Pancreas (tissue), 10 donors: ENCODE measurements at places on chromosomes 12 and 14. TPM values are rescaled to one million over a fixed set of nuclear protein-coding genes. Genes with fewer than 3 reads are reported as not detected.

DNA sequence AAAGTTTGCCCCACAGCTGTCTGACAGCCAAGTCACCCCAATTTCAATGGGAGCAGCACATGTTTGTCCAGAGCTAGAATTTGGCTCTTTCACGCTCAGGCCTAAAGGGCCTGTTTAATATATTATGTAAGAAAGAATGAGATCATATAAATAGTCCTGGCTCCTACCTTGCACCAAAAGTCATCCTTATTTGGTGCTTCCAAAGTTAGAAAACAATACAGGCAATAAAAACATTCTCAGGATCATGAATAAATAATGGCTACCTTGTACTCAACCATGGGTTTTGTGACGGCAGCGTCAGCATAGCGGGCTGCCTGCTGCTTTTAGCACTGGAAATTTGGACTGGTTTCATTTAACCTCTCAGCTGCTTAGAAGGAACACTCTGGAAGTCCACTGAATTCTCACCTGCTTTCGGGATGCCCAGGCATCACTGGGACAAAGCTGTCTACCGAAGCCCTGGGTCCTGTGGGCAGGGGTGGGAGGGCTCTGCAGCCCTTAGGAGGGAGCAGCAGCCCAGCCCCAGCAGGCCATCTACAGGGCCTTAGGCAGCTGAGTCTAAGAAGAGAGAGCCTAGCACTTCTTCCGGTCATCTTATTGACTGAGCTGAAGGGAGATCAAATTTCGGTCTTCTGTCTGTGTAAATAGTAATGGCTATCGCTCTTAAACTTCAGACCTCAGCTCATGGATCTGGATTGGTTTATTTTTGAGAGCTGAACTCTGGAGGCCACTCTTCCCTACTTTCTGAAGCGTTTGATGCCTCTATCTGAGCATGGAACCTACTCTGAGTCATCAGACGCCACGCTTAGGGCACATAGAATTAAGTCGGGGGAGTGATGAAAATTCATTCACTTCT lies 106.5 kb downstream of the SAMD4A start:
- DNase-seq: no peak

- DNase-seq: peak; percentile 77
Measured at GRCh38 chr14:23321572-23322547, 603 bp downstream of the PABPN1 start.

- peak; percentile 70 for DNase-seq
Measured at GRCh38 chr12:2998789-2999264, 39.6 kb downstream of the TEAD4 start.

DNA sequence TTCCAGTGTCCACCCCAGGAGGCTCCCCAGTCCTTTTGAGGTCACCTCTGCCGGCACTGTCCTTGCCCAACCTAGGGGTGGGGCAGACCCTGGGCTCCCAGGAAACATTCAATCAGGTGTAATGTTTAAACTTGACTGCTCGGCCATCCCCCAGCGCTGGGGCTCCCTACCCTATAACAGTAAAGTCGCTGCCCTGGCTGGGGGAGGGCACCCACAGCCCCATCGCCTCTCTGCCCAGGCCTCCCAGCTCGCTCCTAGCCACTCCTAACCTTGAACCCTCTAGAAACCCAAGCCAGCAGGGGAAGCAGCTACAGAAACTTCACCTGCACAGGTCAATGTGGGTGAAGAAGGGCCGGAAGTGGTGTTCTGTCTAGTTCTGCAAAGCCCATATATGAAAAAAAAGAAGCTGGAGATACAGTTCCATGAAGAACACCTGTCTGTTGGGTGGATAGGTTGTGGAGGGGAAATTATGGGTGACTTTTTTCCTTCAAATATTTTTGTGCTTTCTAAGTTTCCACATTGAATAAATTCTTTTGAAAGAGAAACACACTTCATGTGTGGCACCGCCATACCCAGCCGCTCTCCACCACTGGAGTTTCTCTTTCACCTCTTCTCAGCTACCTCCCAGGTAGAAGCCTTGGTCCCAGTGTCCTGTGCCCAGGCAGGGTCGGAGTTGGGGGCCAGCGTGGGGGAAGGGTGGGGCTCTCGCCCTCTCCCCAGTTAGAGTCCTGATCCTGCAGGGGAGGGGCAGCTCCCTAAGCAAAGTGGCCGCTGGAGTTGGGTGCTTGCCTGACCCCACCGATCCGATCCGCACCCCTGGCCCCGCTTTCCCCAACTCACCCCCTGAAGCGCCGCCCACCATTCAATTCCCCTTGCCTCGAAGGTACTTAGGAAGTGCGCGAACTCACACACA lies 1.1 kb downstream of the CLMN start:
- peak; percentile 30 for DNase-seq

- DNase-seq: no peak
Measured at GRCh38 chr14:101351146-101351545, 210.1 kb upstream of the DIO3 start.

CISTR gene
- total RNA-seq: not detected

FAIM2 gene
- 0.29 TPM for total RNA-seq

KCNH5 gene
- total RNA-seq: not detected

ZDHHC22 gene
- total RNA-seq: not detected

SLC22A17 gene
- total RNA-seq: 19.6 TPM

C12orf57 gene
- total RNA-seq: 154 TPM

ZNF10 gene
- total RNA-seq: 6.1 TPM

PROX2 gene
- not detected for total RNA-seq

CCDC175 gene
- not detected for total RNA-seq
